ENCODE measurements at places on chromosomes 7 and 10.
A peak's percentile ranks its signal among the peaks of the same experiment; 100 is the strongest.

DNA sequence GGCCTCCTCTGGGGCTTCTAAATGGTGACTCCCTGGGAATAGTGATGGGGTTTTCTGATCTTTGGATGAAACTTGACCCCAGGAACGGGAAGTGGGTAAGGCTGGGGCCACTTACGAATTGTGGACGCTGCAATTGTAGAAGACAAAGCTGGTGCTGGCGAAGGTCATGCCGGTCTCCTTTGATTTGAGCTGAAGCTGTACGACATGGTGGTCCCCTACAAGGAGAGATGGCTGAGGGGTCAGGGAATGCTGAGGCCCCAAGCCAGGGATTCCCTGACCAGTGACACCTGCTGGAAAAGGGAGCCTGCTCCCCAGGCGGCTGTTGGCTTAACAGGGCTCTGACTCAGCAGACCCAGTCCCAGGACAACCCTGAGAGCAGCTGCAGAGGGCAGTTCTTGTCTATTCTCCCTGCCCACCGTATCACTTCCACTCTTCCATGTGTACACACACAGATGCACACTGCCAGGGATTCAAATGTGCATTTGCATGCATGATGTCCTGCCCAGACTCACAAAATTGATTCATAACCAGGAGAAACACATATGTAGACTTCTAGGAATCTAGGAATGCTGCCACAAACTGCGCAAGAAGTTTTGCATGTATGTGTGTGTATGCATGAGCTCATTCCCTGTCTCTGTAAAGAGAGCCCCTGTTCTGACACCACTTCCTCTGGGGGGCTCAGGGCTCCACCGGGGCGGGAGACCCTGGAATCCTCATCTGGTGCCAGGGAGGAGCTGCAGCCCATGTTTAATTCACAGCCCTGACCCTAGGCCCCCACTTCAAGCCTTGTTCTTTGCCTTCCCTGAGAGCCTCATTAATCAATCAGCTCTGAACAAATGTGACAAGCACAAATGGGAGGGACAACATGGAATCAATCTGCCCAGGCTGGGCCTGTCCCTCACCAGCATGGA is 350.0 kb downstream of the PLXNA4 start:
- DNase-seq: no peak

DNA sequence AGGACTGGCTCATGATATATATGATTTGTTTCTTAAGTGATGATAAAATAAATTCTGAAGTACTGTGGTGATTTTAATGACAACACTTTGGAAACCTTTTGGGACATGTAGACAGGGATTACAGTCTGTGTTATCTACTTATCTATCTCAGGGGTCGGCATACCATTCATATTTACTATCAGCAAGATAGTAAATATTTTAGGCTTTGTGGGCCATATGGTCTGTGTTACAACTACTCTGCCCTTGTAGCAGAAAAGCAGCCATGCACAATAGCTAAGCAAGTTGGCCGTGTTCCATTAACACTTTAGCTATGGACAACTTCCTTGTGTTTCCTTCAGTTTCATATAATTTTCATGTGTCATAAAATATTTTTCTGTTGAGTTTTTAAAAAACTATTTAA is 97.8 kb upstream of the PRPS1L1 start:
- no peak for DNase-seq

DNA sequence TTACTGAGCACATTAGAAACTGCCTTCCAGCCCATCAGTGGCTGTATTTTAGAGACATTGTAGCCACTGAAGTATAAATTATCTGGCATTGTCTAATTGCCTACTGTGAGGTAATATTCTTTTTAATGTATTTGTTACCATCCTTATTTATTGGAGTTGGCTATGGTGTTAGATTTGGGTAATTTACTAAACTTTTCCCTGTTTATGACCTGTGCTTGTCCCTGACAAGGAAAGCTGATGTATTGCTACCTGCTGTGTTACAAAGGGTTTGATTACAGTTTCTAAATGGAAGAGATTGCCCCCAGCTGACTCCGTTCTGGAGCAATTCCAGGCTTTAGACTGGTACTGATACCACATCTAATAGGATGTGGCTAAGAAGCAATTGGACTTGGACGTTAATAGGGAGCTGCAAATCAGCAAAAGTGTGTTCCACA is 12.3 kb upstream of the ASCC1 start:
- no peak for DNase-seq

- no peak for DNase-seq
Observed at GRCh38 chr7:43868681-43869005, 674 bp downstream of the MRPS24 start.

DNA sequence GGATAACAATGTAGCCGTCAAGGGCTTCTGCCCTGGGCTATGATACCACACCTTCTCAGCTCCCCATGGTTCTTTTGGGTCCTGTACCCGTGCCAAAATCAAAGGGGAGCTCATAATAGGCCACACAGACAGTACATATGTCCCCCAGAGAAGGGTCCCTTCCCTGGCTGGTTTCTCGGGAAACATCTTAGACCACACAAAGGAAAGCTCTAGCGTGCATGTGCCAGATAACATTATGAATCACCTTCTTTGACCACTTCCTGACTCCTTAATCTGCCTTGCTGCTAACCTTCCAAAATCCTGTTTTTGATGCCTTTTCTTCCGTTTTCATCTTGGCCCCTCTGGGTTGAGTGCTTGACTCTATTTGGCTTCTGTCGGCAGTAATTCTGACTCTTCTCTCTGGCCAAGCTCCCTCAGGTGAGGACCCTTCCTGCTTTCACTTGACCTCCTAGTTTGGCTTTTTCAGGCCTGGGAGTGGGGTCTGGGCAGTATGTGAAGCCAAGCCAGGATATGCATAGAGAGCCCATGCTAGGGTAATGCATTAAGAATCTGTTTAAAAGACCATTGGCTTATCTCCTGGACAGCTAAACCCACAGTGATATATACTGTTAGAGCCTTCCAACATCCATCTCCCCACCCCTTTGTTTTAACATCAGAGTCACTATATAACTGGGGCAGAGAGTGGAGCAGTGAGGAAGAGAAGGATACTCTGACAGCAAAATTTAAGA is 84.8 kb downstream of the ANLN start:
- no peak for DNase-seq

- no peak for DNase-seq
Observed at GRCh38 chr7:55504093-55504859, 68.0 kb downstream of the VOPP1 start.

DNA sequence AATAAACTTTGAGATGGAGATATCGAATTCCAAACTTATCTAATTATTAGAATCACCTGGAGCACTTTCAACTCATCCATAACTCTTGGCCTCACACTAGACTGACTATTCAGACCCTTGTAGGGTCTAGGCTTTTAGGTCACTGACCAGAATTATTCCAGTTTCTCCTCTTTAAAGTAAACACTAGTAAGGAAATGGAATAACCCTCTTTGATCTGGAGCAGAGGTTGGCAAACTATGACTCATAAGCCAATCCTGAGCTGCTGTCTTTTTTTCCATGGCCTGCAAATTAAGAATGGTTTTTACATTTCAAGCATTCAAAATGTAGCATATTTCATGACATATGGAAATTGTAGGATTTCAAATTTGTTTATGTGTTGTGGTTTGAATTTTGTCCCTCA is 1601.9 kb downstream of the REEP3 start:
- DNase-seq: no peak

- no peak for DNase-seq
Observed at GRCh38 chr7:14988941-14989340, 86.4 kb upstream of the DGKB start.

GRCh38 chr7:122942059-122942458 is 53.4 kb downstream of the TAS2R16 start:
- no peak for DNase-seq

DNA sequence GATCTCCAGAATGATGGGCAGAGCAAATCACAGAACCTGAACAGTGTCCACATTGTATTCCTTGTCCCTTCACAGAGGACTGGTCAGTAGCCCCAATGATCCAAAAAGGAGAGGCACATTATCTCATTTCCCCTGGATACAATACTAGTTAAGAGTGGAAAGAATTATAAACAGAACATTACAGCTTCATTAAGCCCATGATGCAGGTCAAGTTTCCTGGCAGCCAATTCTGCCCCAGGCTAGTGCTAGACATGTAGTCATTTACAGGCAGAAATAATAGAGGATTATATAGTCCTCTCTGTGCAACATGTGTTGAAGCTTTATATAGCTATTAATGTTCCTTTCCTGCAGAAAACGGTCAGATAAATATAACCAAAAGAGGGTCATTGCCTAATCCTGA is 124.3 kb upstream of the WNT16 start:
- no peak for DNase-seq

- DNase-seq: peak; percentile 20
Observed at GRCh38 chr10:83961620-83962019, 177.7 kb upstream of the GHITM start.

- no peak for DNase-seq
Observed at GRCh38 chr7:144527051-144527471, 123.6 kb upstream of the NOBOX start.

- DNase-seq: no peak
Observed at GRCh38 chr7:28771906-28772622, 186.1 kb downstream of the TRIL start.

DNA sequence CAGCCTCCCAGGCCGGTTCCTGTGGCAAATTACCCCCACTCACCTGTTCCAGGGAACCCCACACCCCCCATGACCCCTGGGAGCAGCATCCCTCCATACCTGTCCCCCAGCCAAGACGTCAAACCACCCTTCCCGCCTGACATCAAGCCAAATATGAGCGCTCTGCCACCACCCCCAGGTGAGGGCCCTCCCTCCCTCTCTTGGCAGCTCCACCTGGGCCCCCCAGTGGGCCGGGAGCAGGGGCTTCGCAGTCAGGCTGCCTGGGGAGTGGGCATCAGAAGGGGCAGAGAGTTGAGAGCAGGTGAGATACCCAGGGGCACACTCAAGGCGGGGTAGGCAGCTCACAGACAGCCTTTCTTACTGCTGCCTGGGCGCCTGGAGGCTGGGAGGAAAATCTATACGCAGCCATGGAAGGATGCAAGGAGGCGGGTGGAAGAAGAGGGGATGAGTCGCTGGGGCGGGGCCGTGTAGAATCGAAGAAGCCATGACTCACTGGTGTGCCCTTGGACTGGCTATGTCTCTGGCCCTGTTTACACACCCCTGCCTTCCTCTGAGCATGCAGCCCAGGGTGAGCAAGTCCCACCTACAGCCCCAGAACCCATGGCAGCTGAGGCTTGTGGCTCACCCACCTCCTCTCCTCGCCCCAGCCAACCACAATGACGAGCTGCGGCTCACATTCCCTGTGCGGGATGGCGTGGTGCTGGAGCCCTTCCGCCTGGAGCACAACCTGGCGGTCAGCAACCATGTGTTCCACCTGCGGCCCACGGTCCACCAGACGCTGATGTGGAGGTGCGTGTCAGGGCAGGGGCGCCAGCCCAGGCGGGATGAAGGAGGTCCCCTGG is 48.6 kb upstream of the PPIF start:
- no peak for DNase-seq

GRCh38 chr7:151806204-151806603 is 70.7 kb downstream of the PRKAG2 start:
- DNase-seq: no peak

GRCh38 chr7:135706858-135707569 is 21.0 kb downstream of the SLC13A4 start:
- no peak for DNase-seq

GRCh38 chr10:117133273-117134055 is 4.6 kb downstream of the VAX1 start:
- no peak for DNase-seq

- no peak for DNase-seq
Observed at GRCh38 chr7:151550656-151551286, 31.1 kb upstream of the RHEB start.

- no peak for DNase-seq
Observed at GRCh38 chr10:121155742-121156474, 304.7 kb downstream of the WDR11 start.

DNA sequence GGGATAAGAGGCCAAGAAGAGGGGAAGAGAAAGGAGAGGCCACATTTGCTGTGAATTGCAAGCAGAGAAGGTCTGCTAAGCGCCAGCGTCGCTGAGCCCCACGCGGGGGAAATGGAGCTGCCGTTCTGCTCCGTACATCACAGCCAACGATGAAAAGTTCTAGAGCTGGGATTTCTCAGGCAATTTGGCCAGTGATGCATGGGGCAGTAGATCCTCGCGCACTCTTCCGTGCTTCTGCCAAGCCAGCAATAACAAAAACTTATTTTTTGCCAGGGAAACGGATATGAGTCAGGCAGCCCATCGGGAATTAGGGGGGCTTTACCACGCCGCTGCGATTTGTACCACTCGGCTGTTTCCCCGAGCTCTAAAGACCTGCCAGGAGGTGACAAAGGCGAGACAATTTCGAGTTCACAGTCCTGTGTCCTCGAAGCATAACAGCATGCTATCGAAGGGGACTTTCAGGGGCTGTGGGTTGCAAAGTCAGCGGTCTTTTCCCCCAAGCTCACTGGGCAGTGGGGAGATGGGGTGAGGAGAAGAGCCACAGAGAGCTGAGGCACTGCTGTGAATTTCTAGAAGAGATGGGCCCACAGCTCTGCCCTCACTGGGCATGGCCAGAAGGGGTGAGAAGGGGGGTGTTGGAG is 30.0 kb upstream of the SLF2 start:
- no peak for DNase-seq

GRCh38 chr10:128316121-128316726 is 190.0 kb upstream of the MKI67 start:
- DNase-seq: no peak

DNA sequence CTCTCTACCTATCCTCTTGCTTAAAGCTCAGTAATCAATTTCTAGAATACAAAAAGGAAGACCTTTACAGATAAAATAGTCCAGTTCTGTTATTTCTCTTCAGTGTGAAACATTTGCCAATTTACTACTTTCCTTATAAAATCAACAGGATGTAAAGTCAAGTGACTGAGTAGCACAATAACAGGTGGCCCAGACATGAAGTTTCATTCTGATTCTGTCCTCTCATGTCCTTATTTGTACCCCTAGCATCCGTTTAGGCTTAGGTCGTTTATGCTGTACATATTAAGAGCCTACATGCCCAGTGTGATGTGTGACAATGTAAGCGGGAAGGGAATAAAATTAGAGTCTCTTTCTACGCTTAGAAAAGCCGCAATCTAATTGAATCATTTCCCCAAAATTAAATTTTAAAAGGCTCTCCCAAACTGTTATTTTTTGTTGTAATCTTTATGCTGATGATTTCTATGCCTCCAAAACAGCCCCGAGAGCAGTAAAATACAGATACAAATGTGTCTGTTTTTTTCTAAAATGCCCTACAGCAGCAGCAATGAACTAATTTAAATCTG is 29.1 kb downstream of the EPC1 start:
- no peak for DNase-seq

All from Ammon's horn (tissue), 1 donor.